ENCODE measurements at places on chromosomes 5 and 9.

DNA sequence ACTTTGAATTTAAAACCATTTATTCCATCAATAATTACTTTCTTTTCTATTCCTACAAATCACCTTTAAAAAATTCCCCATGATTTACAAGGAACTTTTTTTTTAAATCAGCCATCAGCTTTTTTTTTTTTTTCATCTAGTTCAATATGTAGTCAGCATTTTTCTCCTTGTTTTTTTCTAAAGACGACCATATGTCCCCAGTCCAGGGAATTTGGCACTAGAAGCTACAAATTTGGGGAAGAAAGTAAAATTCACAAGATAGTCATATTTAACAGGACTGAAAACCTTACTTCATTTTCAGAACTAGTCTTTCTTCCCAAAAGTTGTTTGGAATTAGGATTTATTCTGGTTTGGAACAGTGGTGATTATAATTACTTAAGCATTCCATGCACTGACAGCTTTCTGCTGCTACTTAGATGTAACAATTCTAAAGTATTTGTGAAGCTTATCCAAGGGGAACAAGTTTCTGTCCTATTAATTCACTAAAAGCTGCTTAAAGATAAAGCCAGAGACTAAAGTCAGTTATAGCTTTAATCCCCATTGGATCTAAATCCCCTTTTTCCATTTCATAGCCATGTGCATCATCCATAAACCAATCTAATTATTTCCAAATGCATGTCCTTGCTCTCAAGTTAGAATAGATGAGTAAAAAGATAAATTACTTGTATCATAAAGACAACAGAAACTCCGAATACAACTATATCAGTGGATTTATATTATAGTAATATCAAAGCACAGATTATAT is 7.4 kb upstream of the SNCAIP start:
- H3K36me3 ChIP-seq: no peaks in the 10 kb centered on the region
- H3K4me1 ChIP-seq: no peaks in the 10 kb centered on the region
- H3K27me3 ChIP-seq: no peaks in the 10 kb centered on the region
- H3K4me3 ChIP-seq: no peak overlapping the region
- DNase-seq: no peak
- H3K27ac ChIP-seq: no peak overlapping the region

DNA sequence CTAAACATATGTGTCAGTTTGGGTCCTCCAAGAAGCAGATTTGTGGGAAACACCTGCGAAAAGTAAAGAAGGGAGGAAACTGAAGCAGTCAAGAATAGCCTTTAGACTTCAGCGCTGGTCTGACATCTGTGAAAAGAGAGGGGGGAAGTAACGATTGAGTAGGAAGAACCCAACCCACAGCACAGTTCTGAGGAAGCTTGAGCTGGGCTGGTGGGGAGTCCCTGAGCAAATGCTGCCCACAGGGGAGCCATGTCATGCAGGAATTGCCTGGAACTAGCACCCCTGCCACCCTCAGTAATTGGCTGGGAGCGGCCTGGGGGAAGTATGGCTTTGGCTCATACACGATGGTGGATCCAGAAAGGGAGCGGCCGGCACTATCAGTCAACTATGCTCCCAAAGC is 20.6 kb downstream of the FAM240B start:
- H3K4me3 ChIP-seq: no peak overlapping the region
- no peak for DNase-seq
- no peaks in the 10 kb centered on the region for H3K4me1 ChIP-seq
- no peak overlapping the region for H3K27ac ChIP-seq

- H3K27me3 ChIP-seq: no peaks in the 10 kb centered on the region
- H3K4me3 ChIP-seq: peak overlapping the region; percentile 86
- peak overlapping the region; percentile 9 for H3K27ac ChIP-seq
- H3K4me1 ChIP-seq: no peaks in the 10 kb centered on the region
Measured at GRCh38 chr5:111224561-111225345, 569 bp downstream of the CAMK4 start.

DNA sequence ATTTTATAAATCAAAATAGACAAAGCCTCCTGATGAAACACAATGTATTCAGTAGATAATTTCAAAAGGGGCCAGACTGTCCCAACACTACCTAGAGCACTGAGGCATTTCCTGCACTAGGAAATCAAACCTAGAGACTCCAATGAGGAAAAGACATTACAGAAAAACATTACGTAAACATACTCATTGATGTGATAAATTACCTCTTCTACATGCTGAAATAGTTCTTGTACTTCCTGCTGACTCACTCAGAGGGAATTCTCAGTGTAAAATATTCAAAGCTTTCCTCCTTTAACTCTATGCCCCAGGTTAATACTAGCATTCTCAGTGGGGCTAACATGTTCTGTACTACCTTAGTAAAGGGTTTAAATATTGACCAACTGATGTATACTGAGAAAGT is 178.0 kb downstream of the ESM1 start:
- H3K36me3 ChIP-seq: no peaks in the 10 kb centered on the region
- H3K27ac ChIP-seq: peak overlapping the region; percentile 82
- peak; percentile 86 for DNase-seq
- peaks cover 11% of the 10 kb centered on the region for H3K4me1 ChIP-seq
- H3K27me3 ChIP-seq: no peaks in the 10 kb centered on the region
- H3K4me3 ChIP-seq: no peak overlapping the region

DNA sequence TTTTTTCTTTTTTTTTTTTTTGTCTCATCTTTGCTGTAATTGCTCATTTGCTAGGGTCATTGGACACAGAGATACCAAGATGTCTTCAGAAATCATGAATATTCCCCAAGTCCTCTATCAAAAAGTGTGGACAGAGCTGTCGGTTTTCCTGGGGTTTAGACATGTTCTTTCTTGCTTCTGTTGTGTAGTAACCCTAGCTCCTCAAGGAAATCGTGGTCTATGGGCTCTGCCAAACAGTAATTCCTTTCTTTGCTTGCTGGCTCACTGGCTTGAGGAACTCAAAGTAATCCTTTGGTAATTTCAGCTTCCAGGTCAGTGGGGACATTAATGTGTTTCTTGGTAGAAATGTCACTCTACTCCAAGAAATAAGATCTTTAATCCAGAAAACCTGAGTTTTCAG is 101.7 kb downstream of the TMC1 start:
- H3K27ac ChIP-seq: no peak overlapping the region
- H3K4me1 ChIP-seq: no peaks in the 10 kb centered on the region
- no peak for DNase-seq
- H3K4me3 ChIP-seq: no peak overlapping the region
- 0 out of 2 replicates have a peak, but pooled peaks cover 4% of the 10 kb centered on the region for H3K27me3 ChIP-seq

GRCh38 chr5:141528291-141528984 is 39.6 kb downstream of the PCDHGC5 start:
- no peak overlapping the region for H3K4me3 ChIP-seq
- H3K27me3 ChIP-seq: no peaks in the 10 kb centered on the region
- no peaks in the 10 kb centered on the region for H3K36me3 ChIP-seq
- peak overlapping the region; percentile 73 for H3K27ac ChIP-seq
- H3K4me1 ChIP-seq: peaks cover 30% of the 10 kb centered on the region
- peak; percentile 59 for DNase-seq

GRCh38 chr9:110252509-110253139 is 3.7 kb downstream of the TXN start:
- H3K27ac ChIP-seq: no peak overlapping the region
- peaks cover 19% of the 10 kb centered on the region for H3K36me3 ChIP-seq
- H3K4me3 ChIP-seq: no peak overlapping the region
- no peaks in the 10 kb centered on the region for H3K27me3 ChIP-seq

GRCh38 chr9:38083858-38084555 is 15.0 kb upstream of the SHB start:
- H3K27me3 ChIP-seq: no peaks in the 10 kb centered on the region
- peaks cover 11% of the 10 kb centered on the region for H3K4me1 ChIP-seq
- no peak overlapping the region for H3K27ac ChIP-seq
- no peak for DNase-seq
- no peak overlapping the region for H3K4me3 ChIP-seq

GRCh38 chr5:153807801-153808200 is 230.9 kb downstream of the FAM114A2 start:
- no peak overlapping the region for H3K4me3 ChIP-seq
- H3K36me3 ChIP-seq: no peaks in the 10 kb centered on the region
- H3K27ac ChIP-seq: no peak overlapping the region
- DNase-seq: no peak
- no peaks in the 10 kb centered on the region for H3K27me3 ChIP-seq
- no peaks in the 10 kb centered on the region for H3K4me1 ChIP-seq

DNA sequence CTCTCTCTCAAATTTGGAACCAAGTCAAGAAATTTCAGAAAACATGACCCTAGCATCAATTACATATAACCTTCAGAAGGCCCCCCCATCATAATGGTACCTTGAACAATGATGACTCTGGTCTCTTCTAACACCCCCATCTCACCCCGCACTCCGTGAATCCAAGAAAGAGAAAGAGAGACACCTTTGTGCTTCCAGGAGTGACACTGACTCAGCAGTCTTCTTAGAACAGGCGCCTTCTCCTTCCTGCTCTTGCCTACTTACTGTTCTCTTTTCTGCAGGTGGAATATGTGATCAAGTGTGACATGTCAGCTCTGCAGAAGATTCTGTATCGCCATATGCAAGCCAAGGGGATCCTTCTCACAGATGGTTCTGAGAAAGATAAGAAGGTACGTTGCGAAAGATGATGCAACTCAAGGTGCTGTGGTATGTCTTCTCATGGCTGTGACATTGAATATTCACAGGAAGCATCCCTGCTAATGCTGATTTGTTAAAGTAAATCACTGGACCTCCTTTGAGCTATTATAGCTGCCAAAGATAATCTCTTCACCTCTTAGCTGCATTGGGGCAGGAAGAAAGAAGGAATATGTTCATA is 81.3 kb downstream of the SMARCA2 start:
- H3K27ac ChIP-seq: no peak overlapping the region
- peaks cover 25% of the 10 kb centered on the region for H3K36me3 ChIP-seq
- no peaks in the 10 kb centered on the region for H3K27me3 ChIP-seq
- peaks cover 2% of the 10 kb centered on the region for H3K4me1 ChIP-seq

- no peaks in the 10 kb centered on the region for H3K36me3 ChIP-seq
- H3K4me1 ChIP-seq: peaks cover 2% of the 10 kb centered on the region
- no peak overlapping the region for H3K27ac ChIP-seq
- peaks cover 16% of the 10 kb centered on the region for H3K27me3 ChIP-seq
- DNase-seq: no peak
- H3K4me3 ChIP-seq: no peak overlapping the region
Measured at GRCh38 chr5:88656221-88656950, 226.6 kb downstream of the MEF2C start.

- H3K4me1 ChIP-seq: peaks cover 7% of the 10 kb centered on the region
- DNase-seq: no peak
- no peaks in the 10 kb centered on the region for H3K27me3 ChIP-seq
- no peak overlapping the region for H3K4me3 ChIP-seq
- no peak overlapping the region for H3K27ac ChIP-seq
Measured at GRCh38 chr5:1490376-1490775, 33.4 kb downstream of the LPCAT1 start.

DNA sequence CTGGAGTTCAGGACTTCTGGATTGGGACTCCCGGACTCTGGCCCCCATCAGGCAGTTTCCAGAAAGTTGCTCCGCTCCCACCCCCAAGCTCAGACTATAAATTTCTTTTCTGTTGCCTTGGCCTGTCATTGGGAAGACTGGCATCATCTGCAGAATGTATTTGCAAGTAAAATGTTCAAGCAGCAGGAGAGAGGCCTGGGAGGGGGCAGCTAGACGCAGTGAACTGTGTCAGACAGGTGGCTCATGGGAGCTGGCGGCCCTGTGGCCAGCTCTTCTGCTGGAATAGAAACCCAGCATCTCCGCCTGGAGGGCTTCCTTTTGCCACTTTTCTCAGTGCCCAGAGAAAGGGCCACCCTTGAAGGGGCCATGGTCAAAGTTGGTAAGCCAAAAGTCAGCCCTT is 16.0 kb downstream of the INSYN2B start:
- no peaks in the 10 kb centered on the region for H3K27me3 ChIP-seq
- H3K4me3 ChIP-seq: no peak overlapping the region
- H3K4me1 ChIP-seq: no peaks in the 10 kb centered on the region
- H3K36me3 ChIP-seq: no peaks in the 10 kb centered on the region
- no peak overlapping the region for H3K27ac ChIP-seq

DNA sequence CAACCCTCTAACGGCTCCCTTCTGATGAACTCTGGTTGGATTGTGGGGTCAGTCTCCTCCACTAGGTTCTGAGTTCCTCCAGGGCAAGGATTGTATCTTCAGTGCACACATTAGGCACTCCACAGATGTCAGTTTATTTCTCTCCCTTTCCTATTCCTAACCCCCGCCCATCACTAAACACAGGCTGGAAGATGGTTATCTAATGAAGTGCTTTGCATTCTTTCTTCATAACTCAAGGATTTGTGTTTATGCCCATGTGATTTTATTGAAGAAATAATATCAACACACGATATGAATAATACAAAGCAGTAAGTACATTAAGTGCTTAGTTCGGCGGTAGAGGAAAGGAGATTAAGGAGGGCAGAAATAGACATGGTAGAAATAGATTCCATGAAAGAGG is 4.4 kb upstream of the CREBRF start:
- peak overlapping the region; percentile 100 for H3K27ac ChIP-seq
- peak; percentile 83 for DNase-seq
- H3K4me1 ChIP-seq: peaks cover 14% of the 10 kb centered on the region
- H3K4me3 ChIP-seq: no peak overlapping the region
- H3K27me3 ChIP-seq: no peaks in the 10 kb centered on the region
- H3K36me3 ChIP-seq: no peaks in the 10 kb centered on the region

GRCh38 chr5:8700671-8701070 is 831.7 kb downstream of the MTRR start:
- H3K4me3 ChIP-seq: peak overlapping the region; percentile 13
- peak; percentile 36 for DNase-seq
- peak overlapping the region; percentile 88 for H3K27ac ChIP-seq
- peaks cover 11% of the 10 kb centered on the region for H3K4me1 ChIP-seq

DNA sequence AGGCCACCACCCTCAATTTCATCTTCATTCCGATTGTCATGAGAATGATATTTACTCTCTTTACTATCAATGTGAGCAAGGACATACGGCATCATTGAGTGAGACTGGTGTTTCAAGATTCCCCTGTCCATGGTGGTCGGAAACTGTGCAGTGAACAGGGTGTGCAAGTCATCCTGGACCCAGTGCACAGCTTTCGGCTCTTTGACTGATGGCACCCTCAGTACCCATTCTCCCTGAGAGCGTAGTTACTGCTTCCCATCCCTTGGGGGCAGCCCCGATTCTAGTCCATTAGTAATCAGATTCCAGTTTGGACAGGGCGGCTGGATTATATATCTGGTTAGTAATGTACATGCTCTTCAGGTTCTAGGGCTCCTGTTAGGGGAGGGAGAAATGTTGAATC is 61.7 kb upstream of the SUB1 start:
- DNase-seq: no peak
- no peaks in the 10 kb centered on the region for H3K27me3 ChIP-seq
- no peaks in the 10 kb centered on the region for H3K36me3 ChIP-seq
- H3K4me1 ChIP-seq: peaks cover 7% of the 10 kb centered on the region

DNA sequence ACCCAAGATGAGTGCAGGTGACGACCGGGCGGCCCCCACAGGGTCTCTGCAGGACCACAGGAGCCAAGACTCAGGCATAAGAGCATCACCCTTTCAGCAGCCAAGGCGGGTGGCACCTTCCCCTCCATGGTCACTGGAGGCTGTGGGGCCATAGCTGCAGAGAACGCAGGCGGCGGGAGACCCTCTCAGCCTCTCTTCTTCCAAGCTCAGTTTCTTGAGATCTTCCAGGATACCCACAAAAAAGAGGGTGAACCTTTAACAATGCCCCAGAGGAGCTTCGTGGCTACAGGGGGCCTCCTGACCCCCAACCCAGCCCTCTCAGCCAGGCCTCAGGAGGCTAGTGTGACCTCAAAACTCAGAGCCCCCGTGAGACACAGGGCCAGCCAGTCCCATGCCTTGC is 5.8 kb upstream of the TBC1D9B start:
- H3K4me1 ChIP-seq: peaks cover 7% of the 10 kb centered on the region
- H3K27ac ChIP-seq: no peak overlapping the region
- no peak for DNase-seq
- H3K36me3 ChIP-seq: no peaks in the 10 kb centered on the region

- H3K27ac ChIP-seq: no peak overlapping the region
- H3K4me3 ChIP-seq: no peak overlapping the region
- no peaks in the 10 kb centered on the region for H3K27me3 ChIP-seq
- no peaks in the 10 kb centered on the region for H3K4me1 ChIP-seq
Measured at GRCh38 chr5:65434122-65434521, 47.6 kb downstream of the ADAMTS6 start.

All from IMR-90 (cell line).